ENCODE measurements at places on chromosomes 3 and 15.

GRCh38 chr3:50345586-50346234 lies at the start of gene ZMYND10:
Gene ZMYND10, minus strand, starts transcription at chr3:50345732. Its CDS starts 153 bp downstream, at chr3:50345579.
- peak; percentile 60 for DNase-seq

- DNase-seq: no peak
These were observed 140.1 kb downstream of the SMAD6 start for GRCh38 chr15:66841953-66842681.

DNA sequence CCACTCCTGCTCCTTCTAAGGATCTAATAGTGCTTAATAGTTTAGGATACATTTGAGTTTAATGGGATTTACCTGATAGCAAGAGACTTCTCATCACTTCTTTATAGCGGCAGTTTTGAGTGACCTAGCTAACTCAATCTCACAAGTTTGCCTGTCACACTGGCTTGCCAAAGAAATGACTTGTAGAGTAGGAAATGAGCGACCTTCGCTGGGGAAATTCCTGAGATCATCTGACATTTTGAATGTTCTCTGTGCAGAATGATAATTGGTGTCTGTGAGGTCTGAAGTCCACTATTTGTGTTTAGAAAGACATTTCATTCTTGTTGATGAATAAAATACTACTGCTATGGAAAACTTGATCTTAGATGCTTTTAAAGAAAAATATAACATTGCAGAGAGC lies 30.3 kb downstream of the SUCLG2 start:
- no peak for DNase-seq

DNA sequence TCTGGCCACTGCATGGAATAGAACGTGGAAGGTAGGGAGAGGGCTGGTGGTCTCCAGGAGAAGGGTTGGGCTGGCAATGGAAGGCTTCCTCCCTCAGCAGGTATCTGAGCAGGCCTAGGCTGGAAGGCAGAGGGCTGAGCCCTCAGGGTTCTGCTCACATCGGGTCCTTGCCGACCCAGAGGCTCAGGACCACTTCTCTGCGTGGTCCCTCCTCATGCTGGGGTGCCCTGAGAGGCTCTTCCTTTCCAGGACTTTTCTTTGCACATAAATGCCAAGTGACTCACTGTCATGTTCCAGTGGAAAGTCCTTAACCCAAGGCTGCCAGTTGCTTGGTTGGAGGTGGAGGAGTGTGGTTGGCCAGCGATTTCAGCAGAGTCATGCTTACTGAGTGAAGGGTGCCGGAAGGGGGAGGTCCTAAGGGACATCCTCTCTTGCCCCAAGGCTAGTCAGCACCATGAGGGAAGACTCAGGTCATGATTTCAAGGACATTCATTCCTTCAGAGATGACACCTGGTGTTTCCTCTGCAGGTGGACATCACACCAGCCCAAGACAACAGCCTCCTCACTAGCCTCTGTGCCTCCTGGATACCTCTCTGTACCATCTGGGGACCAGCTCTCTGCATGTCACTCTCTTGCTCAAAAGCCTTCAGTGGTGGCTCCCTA lies 8.2 kb downstream of the SLC6A6 start:
- no peak for DNase-seq

- no peak for DNase-seq
These were observed 108.9 kb downstream of the DUT start for GRCh38 chr15:48440084-48440483.

GRCh38 chr3:32844914-32845313 lies 27.1 kb downstream of the TRIM71 start:
- no peak for DNase-seq

- DNase-seq: no peak
These were observed 84.3 kb downstream of the RPLP1 start for GRCh38 chr15:69536726-69537512.

DNA sequence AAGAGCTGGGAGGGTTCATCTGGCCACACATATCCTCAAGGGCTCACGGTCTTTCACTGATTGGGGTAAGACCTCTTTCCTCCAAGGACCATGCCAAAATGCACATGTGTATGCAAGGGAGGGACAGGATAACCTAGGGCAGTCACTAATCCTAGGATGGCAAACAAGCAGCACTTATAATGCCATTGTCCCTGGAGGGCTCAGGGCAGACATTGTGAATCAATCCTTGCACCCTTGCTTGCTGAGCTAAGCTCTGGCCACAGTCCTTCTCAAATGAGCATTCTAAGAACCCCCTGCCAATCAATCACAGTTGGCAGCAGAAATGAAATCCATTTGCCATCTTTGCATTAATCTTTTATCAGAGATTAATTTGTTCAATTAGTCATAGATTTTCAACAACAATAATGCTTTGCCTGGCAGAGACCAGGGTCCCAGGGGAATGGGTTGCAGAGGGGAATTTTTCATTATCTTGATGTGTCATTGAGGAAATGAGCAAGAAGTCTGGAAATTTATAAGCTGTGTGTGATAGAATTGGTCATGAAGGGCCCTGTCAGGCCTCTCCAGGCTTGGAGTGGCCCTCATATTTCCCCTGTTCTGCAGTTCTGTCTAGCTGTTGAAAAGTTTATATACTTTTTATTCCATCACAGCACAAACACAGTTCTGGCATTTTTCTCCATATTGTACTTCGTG lies 57.2 kb upstream of the KY start:
- DNase-seq: no peak

- DNase-seq: no peak
These were observed 66.0 kb downstream of the GOLIM4 start for GRCh38 chr3:168029705-168030104.

Data from hematopoietic multipotent progenitor cell (in vitro differentiated cells).